ENCODE measurements at places on chromosomes 2 and 18.

DNA sequence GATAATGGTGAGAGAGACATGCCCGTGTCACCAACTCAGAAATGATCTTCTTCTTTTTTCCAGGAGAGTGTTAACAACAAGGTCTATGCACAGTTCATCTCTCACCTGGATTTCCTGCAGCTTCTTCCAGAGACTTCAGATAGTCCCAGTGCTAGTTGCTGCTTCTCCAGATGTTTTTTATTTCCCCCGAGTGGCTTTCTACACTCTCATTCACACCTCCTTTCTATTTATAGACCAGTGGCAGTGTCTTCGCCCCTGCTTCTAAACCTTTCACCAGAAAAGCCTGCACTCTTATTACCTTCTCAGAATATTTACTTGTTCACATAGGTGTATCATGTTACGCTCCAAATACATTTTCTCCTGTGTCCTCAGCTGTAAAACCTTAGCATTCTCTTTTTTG is 558.8 kb upstream of the CHAC2 start:
- DNase-seq = no peak

DNA sequence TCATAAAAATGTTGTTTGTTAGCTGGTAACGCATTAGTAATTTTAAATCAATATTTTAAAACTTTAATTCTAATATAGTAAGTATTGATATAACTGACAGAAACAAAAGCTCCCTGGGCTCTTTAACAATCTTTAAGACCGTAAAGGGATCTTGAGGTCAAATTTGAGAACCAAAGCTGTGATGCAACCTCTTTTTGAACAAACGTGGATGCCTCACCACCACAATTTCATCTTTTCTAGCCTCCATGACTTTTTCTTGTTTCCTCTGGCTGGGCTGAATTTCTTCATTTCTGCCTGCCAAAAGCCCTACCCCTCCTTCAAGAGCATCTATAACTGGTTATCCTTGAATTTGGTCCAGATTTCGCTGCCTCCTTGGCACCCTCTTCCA is 563 bp upstream of the POLE4 start:
- no peak for DNase-seq

DNA sequence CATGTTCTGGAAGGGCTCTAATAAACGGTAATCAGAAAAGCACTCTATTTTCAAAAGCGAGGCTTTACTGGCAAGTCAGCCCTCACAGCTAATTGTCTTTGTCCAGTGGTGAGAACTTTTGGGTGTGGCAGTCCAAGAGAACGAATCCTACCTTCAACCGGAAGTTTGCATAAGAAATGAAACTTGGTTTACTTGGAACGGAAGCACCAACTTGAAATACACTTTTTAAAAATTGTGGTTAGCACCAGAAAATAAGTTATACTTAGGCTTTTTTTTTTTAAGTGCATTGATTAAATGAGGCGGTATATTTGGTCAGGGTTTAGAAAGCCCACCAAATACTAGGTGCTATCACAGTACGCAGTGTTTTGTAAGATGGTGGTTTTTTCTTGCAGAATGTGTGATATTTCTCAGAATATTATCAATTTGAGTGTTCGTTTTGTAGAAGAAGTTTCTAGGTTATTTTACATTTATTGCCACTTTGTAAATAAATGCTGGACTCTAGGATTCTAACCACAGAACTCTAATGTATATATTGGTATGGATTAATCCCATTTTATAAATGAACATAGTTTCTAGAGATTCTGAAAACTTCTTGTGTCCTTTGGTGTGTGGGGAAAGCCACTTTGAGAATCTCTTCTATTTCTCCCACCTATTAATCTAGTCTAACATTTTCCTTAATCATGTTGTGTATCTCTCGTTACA is 1.2 kb downstream of the MYL12A start:
- peak; percentile 58 for DNase-seq

DNA sequence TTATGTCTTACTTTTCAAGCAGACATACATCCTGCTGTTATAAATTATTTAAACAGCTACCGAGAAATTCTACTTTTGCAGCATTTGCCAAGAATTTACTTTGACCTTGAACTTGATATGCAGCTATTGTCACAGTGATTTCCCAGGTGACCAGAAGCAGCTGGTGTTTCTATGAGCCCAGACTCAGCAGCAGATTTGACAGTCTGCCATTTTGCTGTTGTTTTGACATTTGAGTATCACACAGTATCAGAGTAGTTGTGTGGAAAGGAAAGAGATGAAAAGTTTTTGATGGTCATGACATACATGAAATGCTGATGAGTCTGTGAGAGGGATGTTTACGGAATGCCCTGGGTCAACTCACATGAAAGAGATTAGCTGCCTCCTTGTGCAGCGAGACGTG is 6.6 kb upstream of the CCDC195 start:
- DNase-seq = no peak

DNA sequence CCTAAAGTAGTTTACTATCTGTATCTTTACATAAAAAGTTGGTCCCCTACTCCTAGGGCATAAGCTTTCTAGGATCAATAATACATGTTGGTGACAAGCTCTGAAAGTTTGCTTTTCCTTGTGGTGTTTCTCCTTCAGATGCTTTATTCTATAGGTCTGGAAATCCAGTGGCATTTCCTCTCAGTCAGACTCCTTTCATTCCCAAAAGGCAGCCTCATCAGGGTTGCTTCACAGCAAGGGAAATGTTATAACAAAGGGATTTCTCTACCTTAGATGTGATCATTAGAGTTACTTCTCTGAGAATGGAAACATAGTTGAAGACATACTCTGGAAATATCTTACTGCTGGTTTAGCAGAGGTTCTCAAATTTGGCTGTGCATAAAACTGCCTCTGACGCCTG is 1072.4 kb upstream of the ZEB2 start:
- no peak for DNase-seq

- no peak for DNase-seq
These were observed 205.2 kb downstream of the AGPS start for GRCh38 chr2:177597759-177598158.

DNA sequence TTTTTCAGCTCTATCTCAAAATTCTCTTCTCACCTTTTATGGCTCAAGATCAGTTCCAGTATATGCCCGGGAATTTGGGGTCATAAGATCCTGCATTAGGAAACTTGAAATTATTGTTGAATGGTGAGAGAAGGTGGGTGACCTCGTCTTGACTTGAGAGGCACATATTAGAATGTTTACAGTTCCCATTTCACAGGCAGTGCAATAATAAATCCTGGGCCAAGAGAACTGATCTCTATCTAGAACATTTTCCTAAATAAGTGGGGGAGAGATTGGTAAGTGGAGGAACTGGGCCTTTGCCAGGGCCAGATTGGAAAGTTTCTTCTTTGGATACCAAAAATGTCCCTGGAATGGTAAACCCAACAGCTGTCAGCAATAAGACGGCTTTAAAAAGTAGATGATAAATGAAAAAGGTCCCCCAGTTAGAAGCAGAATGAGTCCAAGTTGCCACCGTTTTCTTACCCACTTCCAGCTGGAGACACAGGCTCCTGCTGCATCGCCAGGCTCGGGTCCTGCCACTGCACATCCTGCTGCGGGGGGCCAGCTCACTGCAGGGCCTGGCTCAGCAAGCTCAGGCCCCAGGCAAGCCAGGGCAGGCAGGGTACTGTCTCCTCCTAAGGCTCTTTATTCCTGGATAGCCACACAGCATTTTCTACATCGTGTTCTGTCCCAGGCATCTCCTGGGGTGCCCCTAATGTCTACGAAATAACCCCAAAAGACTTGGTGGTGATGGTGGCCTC is 126.4 kb upstream of the EPAS1 start:
- DNase-seq = no peak

DNA sequence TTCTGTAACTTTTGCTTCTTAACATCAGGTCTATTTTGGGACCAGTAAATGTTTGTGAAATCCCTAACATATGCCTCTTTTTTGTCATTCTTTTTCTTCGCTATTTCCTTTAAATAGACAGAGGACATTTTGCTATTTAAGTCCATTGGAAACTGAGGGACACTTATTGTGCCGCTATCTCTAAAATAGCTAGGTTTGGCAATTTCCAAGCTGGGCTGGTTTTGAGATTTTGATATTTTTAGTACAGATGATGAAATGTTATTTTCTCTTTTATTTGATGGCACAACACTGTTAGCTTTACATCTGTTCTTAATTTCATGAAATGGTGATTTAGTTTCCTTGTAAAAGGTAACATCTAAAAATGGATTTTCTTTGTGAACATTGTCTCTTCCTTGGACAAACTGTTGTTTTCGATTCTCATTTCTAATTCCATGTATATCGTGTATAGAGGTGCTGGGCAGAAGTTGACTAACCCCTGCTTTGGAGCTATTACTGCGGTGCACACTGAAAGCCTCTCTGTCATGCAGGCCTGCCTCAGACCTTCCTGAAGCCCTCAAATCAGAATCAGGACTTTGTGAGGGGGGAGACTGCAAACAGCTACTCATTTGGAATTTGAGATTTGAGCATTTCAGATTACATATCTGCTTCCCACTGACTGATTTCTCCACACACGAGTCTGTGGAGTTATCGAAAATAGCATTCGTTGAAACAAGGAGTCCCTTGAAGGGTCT is 594 bp downstream of the RAD51AP2 start:
- DNase-seq = no peak

DNA sequence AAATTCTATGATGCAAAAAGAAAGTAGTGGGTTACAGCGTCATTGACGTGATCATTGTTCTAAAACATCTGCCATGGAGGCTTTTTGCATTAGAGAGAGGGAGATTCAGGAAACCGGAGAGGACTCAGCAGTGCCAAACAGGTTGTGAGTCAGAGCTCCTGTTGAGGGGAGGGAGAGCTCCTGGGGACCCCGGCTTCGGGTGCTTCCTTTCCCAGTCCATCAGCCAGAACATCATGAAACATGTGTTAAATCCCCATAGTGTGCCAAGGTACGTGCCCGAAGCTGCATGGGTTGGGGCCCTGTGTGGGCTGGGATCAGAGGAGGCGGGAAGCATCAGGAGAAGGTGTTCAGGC is 791 bp upstream of the CYRIA start:
- DNase-seq = no peak

DNA sequence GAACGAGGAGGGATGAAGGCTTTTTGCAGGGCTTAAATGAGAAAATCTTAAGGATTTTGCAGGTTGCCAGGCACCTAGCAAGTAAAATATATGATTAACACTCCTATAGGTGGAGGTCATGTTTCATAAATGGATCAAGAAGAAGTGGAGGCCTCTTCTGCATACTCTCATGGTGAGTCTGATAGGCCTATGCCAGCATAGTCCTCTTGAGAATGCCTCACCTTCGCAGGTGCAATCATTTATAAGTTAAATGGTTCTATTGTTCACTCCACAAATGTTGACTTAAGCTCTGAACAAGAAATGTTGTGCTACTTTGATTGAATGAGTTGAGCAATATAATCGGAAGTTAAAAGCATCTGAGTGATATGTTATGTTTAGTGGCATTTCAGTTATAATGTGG is 12.1 kb downstream of the LRRTM1 start:
- DNase-seq = no peak

GRCh38 chr18:75169411-75169810 is 39.5 kb downstream of the PTGR3 start:
- no peak for DNase-seq

DNA sequence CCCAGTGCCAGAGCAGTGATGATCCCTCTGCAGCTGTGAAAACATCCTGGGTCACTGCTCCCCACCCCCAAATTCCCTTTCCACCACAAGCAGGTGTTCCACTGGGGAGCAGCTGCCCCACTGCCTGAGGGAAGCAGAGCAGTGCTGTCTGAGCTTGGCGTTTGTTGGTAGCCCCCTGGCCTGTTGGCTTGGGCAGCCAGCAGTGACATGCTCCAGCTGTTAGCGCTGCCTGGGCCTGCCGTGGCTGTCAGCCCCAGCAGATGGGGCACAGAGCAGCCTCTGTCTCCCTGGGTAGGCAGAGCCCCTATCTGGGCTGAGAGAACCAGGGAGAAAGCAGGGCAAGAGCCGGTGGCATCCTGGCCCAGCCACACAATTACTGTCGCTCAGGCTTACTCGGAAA is 247.7 kb downstream of the GLI2 start:
- DNase-seq = no peak

GRCh38 chr2:101109451-101110118 is 41.6 kb downstream of the TBC1D8 start:
- no peak for DNase-seq

- DNase-seq = no peak
These were observed 161.3 kb upstream of the HNRNPA3 start for GRCh38 chr2:177051278-177051677.

GRCh38 chr2:86017901-86018896 is 87.5 kb downstream of the POLR1A start:
- DNase-seq = peak; percentile 46

- no peak for DNase-seq
These were observed 83.6 kb downstream of the KLHL29 start for GRCh38 chr2:23468474-23469141.

DNA sequence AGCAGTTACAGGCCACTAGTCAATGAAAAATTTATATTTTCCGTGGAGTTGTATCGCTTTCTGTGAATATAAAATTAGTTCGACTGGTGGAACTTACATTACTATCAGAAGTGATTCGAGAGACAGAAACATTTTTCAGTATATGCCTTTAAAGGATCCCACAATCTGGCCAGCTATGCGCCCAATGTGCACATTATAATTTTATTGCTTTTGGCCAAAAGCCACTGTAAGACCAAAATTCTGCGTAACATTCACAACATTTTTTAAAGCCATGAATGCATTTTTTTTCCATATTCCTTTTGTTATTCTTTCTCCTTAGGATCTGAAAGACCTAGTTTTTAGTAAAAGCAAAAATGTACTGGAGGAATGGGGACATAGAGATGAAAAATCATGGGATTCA is 131.0 kb upstream of the CHAC2 start:
- DNase-seq = no peak

DNA sequence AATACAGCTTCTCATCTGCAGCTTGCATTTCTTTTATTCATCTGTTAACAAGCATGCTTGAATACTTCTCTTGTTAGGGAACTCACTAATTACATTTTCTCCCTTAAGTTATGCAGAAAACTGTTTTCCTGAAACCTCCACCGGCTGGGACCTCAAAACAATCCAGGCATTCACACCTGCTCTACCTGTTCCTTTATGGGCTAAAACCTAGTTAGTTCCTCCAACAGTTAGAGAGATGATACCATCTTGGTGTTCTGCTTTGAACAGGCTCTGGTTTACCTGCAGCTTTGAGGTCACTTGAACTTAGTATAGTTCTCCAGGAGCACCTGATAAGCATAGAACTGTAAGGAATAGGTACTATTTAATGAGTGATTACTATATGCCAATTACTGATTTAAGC is 6.1 kb downstream of the PLEK start:
- DNase-seq = no peak

DNA sequence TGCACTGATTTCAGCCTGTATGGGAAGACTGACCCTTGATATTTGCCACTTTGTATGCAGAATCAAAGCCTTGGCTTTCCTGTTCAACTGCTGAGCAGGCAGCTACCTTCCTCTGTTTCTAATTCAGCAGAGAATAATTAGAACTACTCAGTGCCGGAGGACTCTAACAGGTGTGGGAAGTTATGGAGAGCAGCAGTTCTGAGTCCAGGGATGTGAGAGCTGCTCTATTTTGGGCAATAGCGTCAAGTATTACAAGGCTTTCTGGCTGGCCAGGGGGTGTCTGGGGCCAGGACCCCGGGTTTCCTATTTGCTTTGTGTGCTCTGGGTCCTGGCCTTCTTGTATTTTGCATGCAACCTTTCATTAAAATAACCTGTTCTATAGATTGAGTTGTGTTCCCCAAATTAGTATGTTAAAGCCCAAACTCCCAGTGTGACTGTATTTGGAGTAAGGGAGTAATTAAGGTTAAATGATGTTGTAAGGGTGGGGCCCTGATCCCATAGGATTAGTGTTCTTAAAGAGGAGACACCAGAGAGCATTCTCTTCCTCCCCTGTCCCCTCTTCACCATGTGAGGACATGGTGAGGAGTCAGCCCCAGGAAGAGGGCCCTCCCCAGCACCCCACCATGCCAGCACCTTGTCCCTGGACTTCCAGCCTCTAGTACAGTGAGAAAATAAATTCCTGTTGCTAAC is 5.6 kb upstream of the NTSR2 start:
- DNase-seq = no peak

GRCh38 chr2:64541547-64541946 is 17.4 kb downstream of the AFTPH start:
- DNase-seq = no peak
